ENCODE measurements at places on chromosomes 1 and 21.

DNA sequence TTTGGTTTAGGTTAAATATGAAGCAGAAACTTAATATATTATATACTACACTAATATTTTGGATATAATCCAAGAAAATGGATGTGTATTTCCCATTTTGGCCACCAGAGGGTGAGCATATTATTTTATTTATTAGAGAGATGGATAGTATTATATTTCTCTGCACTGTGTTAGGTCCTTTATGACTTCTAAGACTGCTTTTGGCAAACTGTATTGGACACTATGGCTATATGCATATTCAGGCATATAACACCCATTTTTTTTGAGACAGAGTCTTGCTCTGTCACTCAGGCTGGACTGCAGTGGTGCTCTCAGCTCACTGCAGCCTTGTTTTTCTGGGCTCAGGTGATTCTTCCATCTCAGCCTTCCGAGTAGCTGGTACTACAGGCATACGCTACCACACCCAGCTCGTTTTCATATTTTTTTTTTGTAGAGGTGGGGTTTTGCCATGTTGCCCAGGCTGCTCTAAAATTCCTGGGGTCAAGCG, 17.8 kb upstream of the PGM1 start:
- no peak for DNase-seq

DNA sequence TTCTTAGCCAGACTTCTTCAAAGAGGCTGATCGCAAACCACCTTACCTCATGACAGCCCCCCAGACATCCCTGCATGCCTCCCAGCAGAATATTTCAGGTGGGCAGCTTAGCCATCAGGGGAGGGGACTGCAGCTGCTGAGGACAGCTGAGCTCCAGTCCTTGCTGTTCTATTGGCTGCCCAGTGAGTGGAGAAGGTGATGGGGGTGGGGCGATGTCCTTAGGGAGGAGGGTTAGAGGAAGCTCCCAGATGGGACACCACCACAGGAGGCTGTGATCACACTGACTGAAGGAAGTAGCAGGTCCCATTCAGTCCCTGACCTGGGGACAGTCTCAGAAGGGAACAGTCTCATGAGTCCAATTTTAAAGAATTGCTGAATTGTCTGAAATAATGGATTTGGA, 38.3 kb downstream of the GJA5 start:
- DNase-seq: no peak

- no peak for DNase-seq
Observed at GRCh38 chr1:15031251-15031933, 122.2 kb upstream of the TMEM51 start.

DNA sequence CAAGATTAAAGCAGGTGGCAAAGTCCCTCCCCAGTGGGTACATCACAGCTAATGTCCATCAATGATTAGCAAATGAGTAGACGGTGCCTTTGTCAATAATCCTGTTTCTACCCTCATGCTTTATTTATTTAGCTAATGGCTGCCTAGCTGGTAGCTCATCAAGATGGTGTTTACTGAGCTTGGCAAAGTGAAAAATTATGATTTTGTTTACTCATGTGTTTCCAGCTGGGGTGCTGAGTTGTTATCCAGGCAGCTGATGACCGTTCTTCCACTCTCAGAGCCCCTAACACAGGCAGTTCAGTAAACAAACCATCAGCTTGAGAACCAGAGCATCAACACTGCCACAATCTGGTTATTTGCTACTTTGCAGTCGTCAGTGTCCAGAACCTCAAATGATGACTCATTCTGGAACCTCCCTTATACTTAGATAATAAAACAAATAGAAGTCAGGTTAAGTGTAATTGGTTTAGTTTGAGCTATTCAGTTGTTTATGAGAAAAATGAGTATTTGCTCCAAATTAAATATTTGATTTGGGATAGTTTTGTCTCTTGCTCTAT, 163.9 kb downstream of the ST6GALNAC5 start:
- no peak for DNase-seq

Measured in NCI-H2107 (cell line).